CD4-positive, alpha-beta T cell treated with Interleukin-4 for 4 hours (primary cell): ENCODE measurements at places on chromosomes 11 and 22.

DNA sequence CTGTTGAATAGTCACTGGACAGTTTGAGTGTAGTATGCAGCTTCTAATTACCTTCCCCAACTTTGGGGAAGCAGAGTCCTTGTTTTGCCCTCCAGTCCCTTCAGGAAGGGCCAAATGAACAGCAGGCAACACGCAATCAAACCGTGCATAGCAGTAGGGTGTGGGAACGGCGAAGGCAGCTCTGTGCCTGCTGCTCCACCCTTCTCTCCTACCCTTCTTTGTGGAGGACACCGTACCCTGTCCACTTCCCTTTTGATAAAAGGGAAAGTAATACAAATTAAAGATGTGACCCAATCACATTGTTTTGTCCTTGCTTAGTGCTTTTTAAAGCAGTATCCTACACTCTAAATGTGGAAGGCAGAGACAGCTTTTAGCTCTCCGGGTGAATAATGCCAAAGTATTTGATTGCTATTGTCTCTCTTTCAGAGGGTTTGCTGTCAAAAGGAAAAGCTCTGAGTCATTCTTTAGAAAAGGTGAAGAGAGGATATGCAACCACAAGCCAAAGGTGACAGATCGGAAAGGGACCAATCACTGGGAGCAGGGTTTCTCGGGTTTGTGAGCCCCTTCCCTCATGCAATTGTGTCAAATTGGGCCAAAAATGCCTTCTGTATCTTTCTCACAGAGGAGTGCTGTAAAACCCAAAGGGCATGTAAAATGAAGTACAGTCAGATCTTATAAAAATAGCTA is 407.3 kb upstream of the CCDC90B start:
- DNase-seq, result no peak

DNA sequence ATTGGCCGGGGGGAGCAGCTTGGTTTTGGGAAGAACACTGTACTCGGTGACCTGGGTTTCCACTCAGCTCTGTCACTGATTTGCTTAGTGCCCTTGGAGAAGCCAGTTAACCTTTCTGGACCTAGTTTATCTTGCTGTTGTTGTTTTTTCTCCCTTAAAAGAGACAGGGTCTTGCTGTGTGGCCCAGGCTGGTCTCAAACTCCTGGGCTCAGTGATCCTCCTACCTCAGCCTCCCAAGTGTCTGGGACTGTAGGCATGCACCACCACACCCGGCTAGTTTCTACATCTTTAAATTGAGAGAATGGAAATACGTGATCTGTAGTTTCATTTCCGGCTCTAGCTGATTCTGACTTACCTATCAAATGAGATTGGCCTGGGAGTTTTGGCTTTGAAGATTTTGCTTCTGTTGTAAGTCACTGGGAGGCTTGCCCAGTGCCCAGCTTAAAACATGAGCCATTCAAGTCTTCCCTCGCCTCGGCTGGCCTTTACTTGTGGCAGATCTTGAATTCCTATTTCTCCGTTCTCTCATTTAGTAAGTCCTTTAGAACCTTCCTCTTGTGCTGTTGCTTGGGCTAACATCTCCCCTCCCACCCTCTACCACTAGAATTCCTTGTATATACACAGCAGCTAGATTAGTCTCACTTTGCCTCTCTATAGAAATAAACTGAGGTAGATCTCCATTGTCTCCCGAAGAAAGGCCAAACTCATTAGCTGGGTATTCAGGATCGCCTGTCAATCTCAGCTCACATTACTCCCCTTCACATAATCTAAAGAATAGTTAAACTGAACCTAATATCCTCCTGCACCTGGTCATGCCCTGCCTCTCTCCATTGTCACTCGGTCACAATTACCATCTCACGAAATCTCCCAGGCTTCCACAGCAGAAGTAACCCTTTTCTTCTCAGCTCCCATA is 87.7 kb upstream of the SLC25A18 start:
- no peak for DNase-seq

- no peak for DNase-seq
Observed at GRCh38 chr11:7967097-7967496, 1.9 kb upstream of the NLRP10 start.

- no peak for DNase-seq
Observed at GRCh38 chr11:32168924-32169323, 78.0 kb downstream of the RCN1 start.

DNA sequence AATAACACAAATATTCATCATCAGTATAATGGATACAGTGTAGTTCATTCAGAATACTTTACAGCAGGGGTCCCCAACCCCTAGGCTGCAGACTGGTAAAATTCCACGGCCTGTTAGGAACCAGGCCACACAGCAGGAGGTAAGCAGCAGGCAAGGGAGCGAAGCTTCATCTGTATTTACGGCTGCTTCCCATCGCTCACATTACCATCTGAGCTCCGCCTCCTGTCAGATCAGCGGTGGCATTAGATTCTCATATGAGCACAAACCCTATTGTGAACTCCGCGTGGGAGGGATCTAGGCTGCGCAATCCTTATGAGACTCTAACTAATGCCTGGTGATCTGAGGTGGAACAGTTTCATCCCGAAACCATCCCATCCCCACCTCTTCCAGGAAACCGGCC is 125.1 kb downstream of the SERGEF start:
- no peak for DNase-seq

GRCh38 chr11:62269654-62270278 is at the start of gene SCGB2A2:
Gene SCGB2A2, plus strand, starts transcription at chr11:62270158. Its CDS starts 59 bp downstream, at chr11:62270217.
- DNase-seq, result no peak

GRCh38 chr11:109984634-109985289 is 108.4 kb upstream of the ZC3H12C start:
- peak; percentile 8 for DNase-seq

GRCh38 chr11:59801981-59802638 is 8.5 kb downstream of the MRPL16 start:
- no peak for DNase-seq

- DNase-seq, result no peak
Observed at GRCh38 chr11:75891947-75892739, 77.1 kb downstream of the UVRAG start.

- DNase-seq, result peak; percentile 51
Observed at GRCh38 chr11:117823294-117823945, 1.1 kb downstream of the FXYD2 start.

GRCh38 chr22:17774206-17774925 is at the start of gene BID:
Gene BID, minus strand, starts transcription at chr22:17774469. Its CDS starts 24,353 bp downstream, at chr22:17750116.
- DNase-seq, result peak; percentile 28

GRCh38 chr11:41286751-41287150 is 172.7 kb downstream of the LRRC4C start:
- no peak for DNase-seq

- DNase-seq, result no peak
Observed at GRCh38 chr22:49266561-49267519, 560.8 kb downstream of the BRD1 start.

DNA sequence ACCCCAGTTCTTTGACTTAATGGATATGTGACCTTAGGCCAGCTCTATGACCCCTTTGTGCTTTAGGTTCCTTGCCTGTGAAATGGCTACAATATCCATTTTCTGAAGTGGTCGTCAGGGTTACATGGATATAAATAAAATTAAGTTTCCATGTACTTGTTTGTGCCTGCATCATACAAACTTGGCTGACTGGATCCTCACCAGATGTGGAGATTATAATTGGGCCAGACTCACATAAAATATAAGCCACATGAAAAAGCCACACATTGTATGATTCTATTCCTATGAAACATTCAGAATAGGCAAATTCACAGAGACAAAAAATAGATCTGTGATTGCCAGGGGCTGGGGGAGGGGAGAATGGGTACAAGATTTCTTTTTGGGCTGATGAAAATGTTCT is 100.9 kb upstream of the USP47 start:
- DNase-seq, result no peak

GRCh38 chr11:115921986-115922385 is 417.8 kb upstream of the CADM1 start:
- DNase-seq, result no peak

DNA sequence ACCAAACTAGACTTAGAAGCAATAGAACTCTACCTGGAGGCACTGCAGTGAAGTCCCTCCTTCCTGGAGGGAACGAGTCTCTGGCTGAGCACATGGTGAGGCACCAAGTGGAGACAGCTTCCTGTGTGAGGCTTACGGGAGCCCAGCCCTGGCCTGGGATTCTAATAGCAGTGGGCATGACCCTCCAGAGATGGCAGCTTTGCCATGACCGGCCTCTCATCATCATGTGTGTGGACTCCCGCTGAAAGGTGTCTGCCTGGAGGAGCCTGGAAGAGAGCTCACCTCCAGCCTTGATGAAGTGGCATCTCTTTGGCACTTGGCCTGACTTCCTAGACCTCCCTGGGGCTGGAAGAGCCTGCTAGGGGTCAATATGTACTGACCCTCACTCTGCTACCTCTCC is 8.0 kb downstream of the DGAT2 start:
- no peak for DNase-seq

GRCh38 chr22:39800790-39801520 is 92.6 kb downstream of the ENTHD1 start:
- DNase-seq, result no peak

DNA sequence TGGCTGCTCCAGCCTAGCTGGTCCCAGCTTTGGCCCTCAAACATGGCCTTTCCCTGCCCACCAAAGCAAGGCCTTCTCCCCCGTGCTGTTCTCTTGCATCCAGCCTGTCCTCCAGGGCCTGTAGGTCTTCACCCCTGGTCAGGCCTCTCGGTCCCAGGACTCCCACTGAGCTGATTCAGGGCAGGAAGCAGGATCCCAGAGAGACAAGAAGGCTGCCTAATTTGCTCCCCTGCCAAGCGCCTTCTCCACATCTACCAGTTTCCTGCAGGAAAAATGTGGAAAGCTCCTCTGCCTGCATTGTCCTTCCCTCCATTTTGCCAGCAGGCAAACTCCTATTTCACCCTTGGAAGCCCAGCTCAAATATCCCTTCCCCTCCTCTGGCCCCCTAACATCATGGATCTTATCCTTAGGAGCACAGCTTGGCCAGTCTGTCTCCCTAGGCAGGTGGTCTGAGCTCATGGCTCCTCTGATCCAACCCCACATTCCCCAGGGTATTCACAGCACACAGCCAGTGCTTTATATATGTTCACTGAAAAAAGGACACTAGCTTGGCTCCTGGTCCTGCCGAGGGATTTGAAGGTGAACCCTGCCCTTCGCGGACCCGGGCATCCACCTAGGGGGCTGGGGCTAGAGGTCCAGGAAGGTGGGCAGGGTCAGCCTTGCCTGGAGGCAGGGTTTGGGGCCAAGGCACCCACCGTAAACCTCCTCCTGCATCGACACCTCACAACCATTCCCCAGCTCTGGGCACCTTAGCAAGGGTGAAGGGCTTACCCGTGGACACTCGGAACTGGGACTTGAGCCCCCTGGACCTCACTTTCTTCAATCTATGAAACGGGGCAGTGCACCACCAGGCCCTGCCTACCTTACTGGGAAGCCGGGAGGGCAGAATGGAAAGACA is 968 bp downstream of the RHBDD3 start:
- DNase-seq, result no peak

DNA sequence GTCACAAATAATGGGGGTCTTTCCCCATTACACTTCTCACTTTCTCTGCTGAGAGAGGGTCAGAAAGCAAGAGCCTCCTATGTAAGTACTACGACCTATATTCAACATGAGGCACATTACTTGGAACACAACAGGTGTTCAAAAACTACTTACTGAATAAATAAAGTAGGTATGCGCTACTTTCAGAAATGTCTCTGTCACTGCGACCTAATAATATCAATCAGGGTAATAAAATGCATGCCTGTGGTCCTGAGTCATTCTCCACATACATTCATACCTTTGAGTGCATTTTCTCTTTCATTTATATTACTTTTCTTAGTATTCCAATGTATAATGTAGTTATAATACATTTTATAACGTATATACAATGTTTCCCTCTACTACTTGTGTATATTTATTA is 838.9 kb downstream of the DLG2 start:
- no peak for DNase-seq

GRCh38 chr22:35328472-35328885 is 28.8 kb downstream of the TOM1 start:
- no peak for DNase-seq

DNA sequence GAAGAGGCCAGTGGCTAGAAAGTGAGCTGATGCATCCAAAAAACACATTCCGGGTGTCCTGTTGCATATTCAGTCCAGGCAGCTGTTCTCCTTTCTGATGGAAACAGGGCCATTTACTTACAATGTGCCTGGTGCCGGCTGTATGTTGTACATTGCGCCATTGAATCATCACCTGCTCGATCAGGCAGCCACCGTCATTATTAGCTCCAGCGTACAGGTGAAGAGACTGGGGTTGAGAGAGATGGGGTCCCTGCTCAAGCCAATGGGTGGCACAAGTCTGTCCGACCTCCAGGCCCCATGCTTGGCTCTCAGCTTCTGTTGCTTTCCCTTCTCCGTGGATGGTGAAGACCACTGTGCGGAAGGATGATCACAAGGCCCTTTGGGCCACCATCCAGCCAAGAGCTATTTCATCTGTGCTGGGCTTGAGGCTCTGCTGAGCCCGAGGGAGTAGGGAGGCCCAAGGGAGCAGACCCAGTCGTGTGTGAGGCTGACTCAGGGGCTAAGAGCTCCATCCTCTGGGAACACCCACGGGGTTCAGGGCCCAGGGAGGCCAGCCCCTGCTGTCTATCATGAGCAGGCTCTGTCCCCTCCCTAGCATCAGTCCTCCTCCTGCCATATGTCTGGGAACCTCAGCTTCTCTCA is 20.7 kb upstream of the EMID1 start:
- no peak for DNase-seq

GRCh38 chr22:41524251-41524661 is 20.0 kb downstream of the POLR3H start:
- DNase-seq, result no peak

GRCh38 chr11:75276686-75277085 is 36.1 kb downstream of the TPBGL start:
- no peak for DNase-seq

- DNase-seq, result peak; percentile 23
Observed at GRCh38 chr11:14645985-14646900, 2.6 kb downstream of the PDE3B start.

GRCh38 chr11:77502346-77502905 is 28.5 kb upstream of the PAK1 start:
- DNase-seq, result no peak

DNA sequence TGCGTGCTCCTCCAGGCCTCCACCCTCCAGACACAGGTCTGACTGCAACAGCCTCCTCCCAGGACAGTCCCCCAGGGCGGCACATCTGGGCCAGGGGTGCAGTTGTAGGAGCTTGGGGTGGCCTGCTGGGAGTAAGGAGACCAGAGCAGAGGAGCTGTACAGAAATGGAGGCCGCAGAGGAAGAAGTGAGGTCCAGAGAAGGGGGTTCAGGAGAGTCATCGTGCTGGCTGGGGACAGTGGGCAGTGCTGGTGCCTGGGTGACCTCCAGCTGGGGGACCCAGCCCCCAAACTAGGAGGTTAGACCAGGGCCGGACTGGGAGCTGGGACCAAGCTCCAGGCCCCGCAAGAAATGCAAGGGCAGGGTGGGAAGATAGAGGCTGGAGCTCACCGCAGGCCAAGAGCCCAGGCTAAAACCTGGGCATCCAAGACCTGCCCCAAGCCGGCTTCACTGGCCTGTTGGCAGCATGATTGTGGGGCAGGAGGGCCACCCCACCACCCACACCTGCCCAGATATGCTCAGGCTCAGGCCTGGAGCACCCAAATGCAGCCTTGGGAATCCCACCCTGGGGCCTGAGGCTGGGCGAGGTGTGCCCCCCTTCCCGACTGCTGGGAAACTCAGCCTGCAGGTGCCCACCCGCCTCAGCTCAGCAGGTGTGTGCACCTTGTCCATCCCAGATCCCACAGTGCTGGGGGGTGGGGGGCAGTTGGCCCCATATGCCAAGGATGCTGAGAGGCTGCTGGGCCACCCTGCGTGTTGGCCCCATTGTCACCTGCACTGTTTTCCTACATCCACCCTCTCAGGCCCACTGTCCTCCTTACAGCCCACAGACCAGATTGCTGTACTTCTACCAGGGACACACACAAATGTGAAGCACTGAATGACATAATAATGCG is 96.9 kb downstream of the MORC2 start:
- DNase-seq, result no peak
